Tibial nerve (tissue), 4 donors: ENCODE measurements at places on chromosomes 12 and 14. TPM values are rescaled to one million over a fixed set of nuclear protein-coding genes. Genes with fewer than 3 reads are reported as not detected.

HSPB8 gene
- 13.1 TPM for total RNA-seq

AREL1 gene
- total RNA-seq = 25.3 TPM

TPH2 gene
- not detected for total RNA-seq

SERPINA9 gene
- total RNA-seq = not detected

OR6C2 gene
- not detected for total RNA-seq

SERPINA1 gene
- total RNA-seq = 13.9 TPM

LMO3 gene
- 12.4 TPM for total RNA-seq

CLEC2B gene
- 27.5 TPM for total RNA-seq

MYF5 gene
- not detected for total RNA-seq

TEX52 gene
- total RNA-seq = not detected

LIMA1 gene
- 213 TPM for total RNA-seq

GRCh38 chr12:122646517-122647217 lies 56.5 kb downstream of the HCAR2 start:
- peak; percentile 22 for DNase-seq
- no peak overlapping the region for H3K4me3 ChIP-seq
- no peaks in the 10 kb centered on the region for H3K27me3 ChIP-seq
- no peak overlapping the region for H3K27ac ChIP-seq
- H3K4me1 ChIP-seq = peaks cover 8% of the 10 kb centered on the region

- no peak overlapping the region for H3K4me3 ChIP-seq
- no peaks in the 10 kb centered on the region for H3K27me3 ChIP-seq
- DNase-seq = no peak
- H3K36me3 ChIP-seq = no peaks in the 10 kb centered on the region
Observed at GRCh38 chr14:68286667-68287066, 467.1 kb downstream of the RAD51B start.

GRCh38 chr14:72755766-72756165 lies 138.1 kb downstream of the DPF3 start:
- H3K36me3 ChIP-seq = no peaks in the 10 kb centered on the region
- no peaks in the 10 kb centered on the region for H3K4me1 ChIP-seq

GRCh38 chr14:96131836-96132235 lies 72.8 kb upstream of the BDKRB2 start:
- no peak overlapping the region for H3K27ac ChIP-seq
- DNase-seq = no peak
- no peaks in the 10 kb centered on the region for H3K4me1 ChIP-seq
- no peaks in the 10 kb centered on the region for H3K27me3 ChIP-seq
- H3K4me3 ChIP-seq = no peak overlapping the region

DNA sequence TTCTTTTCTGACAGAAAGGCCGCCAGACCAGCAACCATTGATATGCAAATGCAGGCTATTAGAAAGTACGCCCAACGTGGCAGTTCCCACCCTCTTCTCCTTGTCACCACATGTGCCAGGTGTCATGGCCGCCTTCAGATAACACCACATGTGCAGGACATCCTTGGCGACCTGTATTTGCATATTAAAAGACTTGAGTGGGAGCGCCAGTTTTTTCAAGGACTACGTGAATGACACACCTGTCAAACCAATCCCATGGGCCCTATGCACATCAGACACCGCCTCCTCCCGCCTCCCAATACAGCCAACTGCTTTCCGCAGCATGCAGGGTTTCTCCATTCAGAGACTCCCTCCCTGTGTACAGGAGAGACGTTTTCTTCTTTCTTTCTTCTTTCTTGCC lies 318.6 kb upstream of the FAR2 start:
- no peaks in the 10 kb centered on the region for H3K27me3 ChIP-seq
- no peaks in the 10 kb centered on the region for H3K4me1 ChIP-seq
- H3K4me3 ChIP-seq = no peak overlapping the region

GRCh38 chr14:24436355-24437019 lies 6.1 kb downstream of the SDR39U1 start:
- peaks cover 79% of the 10 kb centered on the region for H3K4me1 ChIP-seq
- H3K27ac ChIP-seq = peak overlapping the region; percentile 17
- peak; percentile 44 for DNase-seq
- H3K27me3 ChIP-seq = no peaks in the 10 kb centered on the region

GRCh38 chr12:2627835-2628191 lies 167.0 kb upstream of the FKBP4 start:
- H3K27ac ChIP-seq = no peak overlapping the region
- no peak overlapping the region for H3K4me3 ChIP-seq
- H3K27me3 ChIP-seq = no peaks in the 10 kb centered on the region
- H3K4me1 ChIP-seq = no peaks in the 10 kb centered on the region

DNA sequence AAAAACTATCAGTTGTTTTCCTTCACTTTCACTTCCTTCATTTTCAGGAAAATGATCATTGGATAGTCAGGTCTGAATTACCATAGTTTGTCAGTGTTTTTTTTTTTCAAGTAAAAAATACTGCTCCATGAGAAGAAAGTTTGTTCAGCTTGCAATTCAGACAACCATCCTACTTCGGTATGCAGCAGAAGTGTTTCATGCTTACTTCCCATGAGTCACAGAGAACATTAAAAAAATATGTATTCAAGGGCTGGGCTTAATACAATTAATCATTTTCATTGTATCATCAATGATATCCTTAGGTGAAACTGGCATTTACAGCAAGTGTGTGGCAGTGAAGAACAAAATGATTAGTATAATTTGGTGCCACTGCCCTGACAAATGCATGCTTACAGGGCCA lies 21.6 kb downstream of the PYM1 start:
- H3K36me3 ChIP-seq = no peaks in the 10 kb centered on the region
- no peak overlapping the region for H3K4me3 ChIP-seq
- no peak overlapping the region for H3K27ac ChIP-seq
- no peaks in the 10 kb centered on the region for H3K27me3 ChIP-seq
- no peaks in the 10 kb centered on the region for H3K4me1 ChIP-seq
- no peak for DNase-seq

DNA sequence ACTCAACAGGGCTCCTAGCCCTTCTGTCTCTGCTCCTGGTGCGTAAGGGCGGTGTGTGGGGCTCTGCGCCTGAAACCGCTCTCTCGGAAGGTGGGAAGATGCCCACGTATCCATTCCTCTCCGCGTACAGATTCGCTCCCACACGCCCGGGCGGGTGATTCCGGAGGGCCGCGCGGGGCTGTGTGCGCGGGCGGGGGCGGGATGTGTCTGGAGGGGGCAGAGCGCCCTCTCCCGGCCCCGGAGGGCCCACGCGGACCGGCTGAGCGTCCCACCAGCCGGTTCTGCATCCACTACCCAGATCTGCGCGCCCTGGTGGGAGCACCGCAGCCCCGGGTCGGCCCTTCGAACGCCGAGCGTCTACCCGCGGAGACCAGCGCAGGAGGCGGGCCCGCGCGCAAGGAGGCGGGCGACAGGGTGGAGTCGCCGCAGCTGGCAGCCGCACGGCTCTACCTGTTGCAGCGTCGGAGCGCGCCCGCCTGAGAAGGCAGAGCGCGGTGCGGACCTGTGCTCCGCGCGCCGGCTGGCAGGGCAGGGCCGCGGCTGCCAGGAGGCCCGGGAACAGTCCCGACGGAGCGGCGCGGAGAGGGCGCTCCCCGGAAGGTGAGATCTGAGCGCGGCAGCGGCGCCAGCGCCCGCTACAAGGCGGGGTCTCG lies 1.4 kb upstream of the KCNK13 start:
- peak overlapping the region; percentile 36 for H3K4me3 ChIP-seq
- no peak overlapping the region for H3K27ac ChIP-seq
- no peaks in the 10 kb centered on the region for H3K36me3 ChIP-seq
- no peak for DNase-seq
- peaks cover 22% of the 10 kb centered on the region for H3K4me1 ChIP-seq

GRCh38 chr14:48537600-48537999 lies 862.2 kb upstream of the MDGA2 start:
- H3K36me3 ChIP-seq = no peaks in the 10 kb centered on the region
- H3K27ac ChIP-seq = no peak overlapping the region
- no peaks in the 10 kb centered on the region for H3K27me3 ChIP-seq
- no peak for DNase-seq
- no peak overlapping the region for H3K4me3 ChIP-seq
- H3K4me1 ChIP-seq = no peaks in the 10 kb centered on the region

GRCh38 chr12:42892702-42893551 lies 303.4 kb upstream of the PRICKLE1 start:
- no peaks in the 10 kb centered on the region for H3K27me3 ChIP-seq
- no peaks in the 10 kb centered on the region for H3K4me1 ChIP-seq
- no peaks in the 10 kb centered on the region for H3K36me3 ChIP-seq
- H3K4me3 ChIP-seq = no peak overlapping the region

- H3K4me1 ChIP-seq = no peaks in the 10 kb centered on the region
- H3K4me3 ChIP-seq = no peak overlapping the region
- H3K27ac ChIP-seq = no peak overlapping the region
- no peaks in the 10 kb centered on the region for H3K27me3 ChIP-seq
- DNase-seq = no peak
- H3K36me3 ChIP-seq = no peaks in the 10 kb centered on the region
Observed at GRCh38 chr12:52542157-52542556, 10.8 kb downstream of the KRT71 start.

GRCh38 chr12:63496654-63497053 lies 171.6 kb downstream of the DPY19L2 start:
- no peak overlapping the region for H3K27ac ChIP-seq
- H3K36me3 ChIP-seq = no peaks in the 10 kb centered on the region
- H3K4me1 ChIP-seq = no peaks in the 10 kb centered on the region

GRCh38 chr12:111407377-111408115 lies 1.8 kb downstream of the SH2B3 start:
- no peaks in the 10 kb centered on the region for H3K36me3 ChIP-seq
- peak overlapping the region; percentile 95 for H3K27ac ChIP-seq
- H3K27me3 ChIP-seq = no peaks in the 10 kb centered on the region
- no peak for DNase-seq
- H3K4me3 ChIP-seq = peak overlapping the region; percentile 64
- no peaks in the 10 kb centered on the region for H3K4me1 ChIP-seq

GRCh38 chr14:23443881-23444280 lies 8.4 kb upstream of the MYH7 start:
- H3K4me3 ChIP-seq = no peak overlapping the region
- H3K4me1 ChIP-seq = peaks cover 13% of the 10 kb centered on the region
- H3K36me3 ChIP-seq = no peaks in the 10 kb centered on the region

GRCh38 chr12:87720967-87721366 lies 308.2 kb downstream of the C12orf50 start:
- H3K4me1 ChIP-seq = no peaks in the 10 kb centered on the region
- DNase-seq = no peak
- H3K36me3 ChIP-seq = no peaks in the 10 kb centered on the region
- no peaks in the 10 kb centered on the region for H3K27me3 ChIP-seq
- no peak overlapping the region for H3K4me3 ChIP-seq

GRCh38 chr12:101780599-101780998 lies 41.3 kb upstream of the SYCP3 start:
- H3K27me3 ChIP-seq = no peaks in the 10 kb centered on the region
- no peak overlapping the region for H3K27ac ChIP-seq
- H3K36me3 ChIP-seq = no peaks in the 10 kb centered on the region
- no peaks in the 10 kb centered on the region for H3K4me1 ChIP-seq
- no peak overlapping the region for H3K4me3 ChIP-seq

- no peak overlapping the region for H3K27ac ChIP-seq
- H3K4me1 ChIP-seq = peaks cover 89% of the 10 kb centered on the region
- no peaks in the 10 kb centered on the region for H3K36me3 ChIP-seq
Observed at GRCh38 chr12:132503618-132504204, 13.8 kb downstream of the FBRSL1 start.

- DNase-seq = no peak
- no peaks in the 10 kb centered on the region for H3K4me1 ChIP-seq
- no peak overlapping the region for H3K27ac ChIP-seq
Observed at GRCh38 chr14:61872452-61872851, 110.2 kb downstream of the SNAPC1 start.

DNA sequence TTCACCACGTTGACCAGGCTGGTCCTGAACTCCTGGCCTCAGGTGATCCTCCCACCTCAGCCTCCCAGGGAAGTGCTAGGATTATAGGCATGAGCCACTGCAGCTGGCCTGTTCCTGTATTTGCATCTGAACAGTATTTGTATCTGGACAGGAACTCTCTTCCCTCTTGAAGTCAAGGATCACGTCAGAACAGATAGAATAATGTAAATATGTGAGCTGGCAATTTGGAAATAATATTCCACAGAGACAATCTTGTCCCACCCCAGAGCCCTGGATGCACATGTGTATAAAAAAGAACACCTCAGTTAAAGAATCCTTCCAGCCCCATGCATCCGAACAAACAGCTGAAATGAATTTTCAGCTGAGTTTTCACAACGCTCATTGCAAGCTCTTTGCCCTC lies 118.3 kb downstream of the VEZT start:
- H3K27ac ChIP-seq = peak overlapping the region; percentile 25
- no peaks in the 10 kb centered on the region for H3K27me3 ChIP-seq
- H3K4me1 ChIP-seq = no peaks in the 10 kb centered on the region
- no peak for DNase-seq
- no peaks in the 10 kb centered on the region for H3K36me3 ChIP-seq

DNA sequence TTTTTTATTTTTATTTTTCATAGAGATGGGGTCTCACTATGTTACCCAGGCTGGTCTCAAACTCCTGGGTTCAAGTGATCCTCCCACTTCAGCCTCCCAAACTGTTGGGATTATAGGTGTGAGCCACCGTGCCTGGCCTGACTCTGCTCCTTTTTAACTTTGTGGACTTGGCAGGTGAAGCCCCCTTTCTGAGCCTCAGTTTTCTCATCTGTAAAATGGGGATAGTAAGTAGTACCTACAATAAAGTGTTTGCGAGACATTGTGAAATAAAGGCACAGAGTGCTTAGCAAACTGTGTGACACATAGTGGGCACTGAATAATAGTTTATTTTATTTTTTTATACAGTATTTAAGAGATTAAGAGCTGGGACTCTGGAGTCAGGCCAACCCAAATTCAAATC lies 21.1 kb upstream of the MED13L start:
- H3K27me3 ChIP-seq = no peaks in the 10 kb centered on the region
- no peak for DNase-seq

GRCh38 chr12:117685110-117685926 lies 283.5 kb downstream of the KSR2 start:
- no peaks in the 10 kb centered on the region for H3K27me3 ChIP-seq
- H3K4me1 ChIP-seq = no peaks in the 10 kb centered on the region

GRCh38 chr12:30884799-30885198 lies 41.7 kb upstream of the TSPAN11 start:
- H3K4me3 ChIP-seq = no peak overlapping the region
- no peaks in the 10 kb centered on the region for H3K27me3 ChIP-seq
- H3K4me1 ChIP-seq = no peaks in the 10 kb centered on the region
- no peak for DNase-seq
- no peaks in the 10 kb centered on the region for H3K36me3 ChIP-seq
- H3K27ac ChIP-seq = no peak overlapping the region

DNA sequence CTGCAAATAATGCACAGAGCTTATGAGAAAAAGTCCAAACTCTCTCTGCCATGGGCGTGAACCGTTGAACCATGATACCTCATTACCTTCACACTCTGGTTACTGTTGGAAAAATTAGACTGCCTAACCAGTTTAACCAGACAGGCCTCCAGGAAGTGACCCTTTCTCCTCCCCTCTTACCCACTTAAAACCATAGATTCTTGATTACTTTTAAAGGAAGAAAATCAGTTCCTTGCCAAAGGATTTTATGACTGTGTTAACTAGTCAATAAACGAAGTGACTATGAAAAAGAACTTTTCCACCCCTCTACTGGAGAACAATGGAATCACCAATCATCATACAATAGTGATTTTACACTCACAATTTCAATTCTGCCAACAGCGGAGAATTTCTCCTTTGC lies 254.0 kb upstream of the ATP2B1 start:
- no peak overlapping the region for H3K27ac ChIP-seq
- no peaks in the 10 kb centered on the region for H3K4me1 ChIP-seq
- DNase-seq = no peak
- no peaks in the 10 kb centered on the region for H3K27me3 ChIP-seq

- DNase-seq = no peak
- H3K36me3 ChIP-seq = peaks cover 4% of the 10 kb centered on the region
- H3K4me1 ChIP-seq = no peaks in the 10 kb centered on the region
- H3K4me3 ChIP-seq = no peak overlapping the region
Observed at GRCh38 chr14:102375119-102375518, 12.4 kb downstream of the TECPR2 start.

GRCh38 chr14:79971330-79971729 lies 240.0 kb downstream of the DIO2 start:
- H3K4me1 ChIP-seq = no peaks in the 10 kb centered on the region
- no peaks in the 10 kb centered on the region for H3K36me3 ChIP-seq
- no peak overlapping the region for H3K4me3 ChIP-seq
- no peak overlapping the region for H3K27ac ChIP-seq
- no peaks in the 10 kb centered on the region for H3K27me3 ChIP-seq
- peak; percentile 44 for DNase-seq
